ENCODE measurements at places on chromosomes 7 and 10.

GRCh38 chr10:17214971-17215781 lies 12.9 kb upstream of the VIM start:
- peak; percentile 99 for DNase-seq

- peak; percentile 71 for DNase-seq
These were observed 1.5 kb downstream of the MKX start for GRCh38 chr10:27743877-27744801.

- DNase-seq = no peak
These were observed 49.3 kb downstream of the CALML3 start for GRCh38 chr10:5573968-5574641.

GRCh38 chr7:10723832-10724231 lies 249.8 kb upstream of the PHF14 start:
- no peak for DNase-seq

- no peak for DNase-seq
These were observed 66.6 kb downstream of the COBL start for GRCh38 chr7:51249991-51250390.

DNA sequence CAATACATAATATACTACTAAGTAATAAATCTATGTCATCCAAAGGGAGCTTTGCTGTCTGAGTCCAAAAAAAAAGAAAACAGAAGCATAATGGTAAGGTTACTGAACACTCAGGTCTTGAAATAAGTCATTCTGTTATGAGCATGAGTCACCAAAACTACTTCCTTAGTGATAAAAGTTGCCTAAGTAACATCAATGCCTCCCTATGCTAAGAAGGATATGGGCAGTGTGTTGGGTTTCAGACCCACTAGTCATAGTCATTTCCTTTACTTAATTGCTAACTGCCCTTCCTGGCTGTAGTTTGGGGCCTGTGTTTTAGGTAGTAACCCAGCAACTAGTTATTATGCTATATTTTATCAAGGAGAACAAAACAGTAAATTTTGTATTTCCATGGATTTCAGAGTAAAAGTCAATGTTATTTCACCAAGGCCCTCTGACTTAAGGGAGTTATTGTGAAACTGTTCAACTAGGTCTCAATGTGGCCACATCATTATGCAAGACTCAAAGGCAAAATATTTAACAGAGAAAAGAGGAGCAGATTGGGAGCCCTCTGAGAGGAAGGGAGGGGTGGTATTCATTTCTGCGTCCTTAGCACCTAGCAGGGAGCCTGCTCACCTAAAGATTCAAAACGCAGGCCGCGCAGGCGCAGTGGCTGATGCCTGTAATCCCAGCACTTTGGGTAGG lies 11.7 kb upstream of the VIM start:
- DNase-seq = peak; percentile 99

DNA sequence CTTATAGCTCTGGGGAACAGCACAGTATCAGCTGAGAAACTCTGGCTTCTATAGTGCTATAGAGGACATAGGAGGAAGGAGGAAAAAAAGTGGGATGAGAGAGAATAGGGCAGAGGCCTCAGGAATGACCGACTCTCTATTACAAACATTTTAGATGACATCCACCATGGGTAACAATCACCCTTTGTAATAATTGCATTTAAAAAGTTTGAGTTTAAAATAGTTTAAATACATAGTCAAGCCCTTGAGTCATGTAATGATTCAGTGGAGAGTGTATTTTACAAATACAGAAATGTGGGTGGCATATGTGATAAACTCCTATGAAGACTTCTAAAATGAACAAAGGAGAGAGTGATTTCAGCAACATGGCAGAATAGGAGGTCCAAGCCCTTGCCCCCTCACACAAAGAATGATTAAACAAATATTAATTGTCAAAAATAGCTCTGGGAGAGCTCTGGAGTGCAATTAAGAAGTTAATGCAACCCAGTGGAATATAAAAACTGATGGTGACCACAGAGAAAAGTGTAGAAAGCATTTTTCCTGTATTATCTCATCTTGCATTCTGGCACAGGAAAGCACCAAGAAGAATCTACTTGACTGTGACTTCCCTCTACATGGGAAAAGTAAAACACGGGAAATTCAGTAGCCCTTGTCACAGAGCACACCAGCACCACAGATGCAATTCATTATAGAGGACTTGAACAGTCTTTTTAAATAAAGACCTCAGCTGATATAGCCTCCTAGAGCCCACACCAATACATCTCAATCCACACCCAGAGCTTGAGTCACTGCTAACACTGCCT lies 569.0 kb upstream of the SORCS1 start:
- peak; percentile 70 for DNase-seq

GRCh38 chr10:124653811-124654651 lies 90.1 kb downstream of the FAM53B start:
- DNase-seq = no peak

DNA sequence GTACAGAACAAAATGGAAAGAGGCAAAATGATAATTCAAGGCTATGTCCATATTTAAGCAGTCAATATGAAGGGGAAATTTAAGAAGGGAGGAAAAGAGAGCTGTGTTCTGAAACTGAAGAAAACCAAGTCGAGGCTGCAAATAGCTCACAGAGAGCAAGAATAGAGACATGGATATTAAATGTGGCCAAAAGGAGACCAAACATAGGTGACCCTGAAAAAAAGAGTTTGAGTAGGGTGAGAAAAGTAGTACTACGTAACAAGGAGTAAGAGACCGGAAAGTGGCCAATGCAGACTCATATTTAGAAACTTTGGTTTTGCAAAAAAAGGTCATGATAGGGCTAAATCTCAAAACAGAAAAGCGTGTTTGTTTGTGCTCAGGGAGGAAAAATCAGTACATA lies 84.6 kb downstream of the GNAT3 start:
- DNase-seq = no peak

DNA sequence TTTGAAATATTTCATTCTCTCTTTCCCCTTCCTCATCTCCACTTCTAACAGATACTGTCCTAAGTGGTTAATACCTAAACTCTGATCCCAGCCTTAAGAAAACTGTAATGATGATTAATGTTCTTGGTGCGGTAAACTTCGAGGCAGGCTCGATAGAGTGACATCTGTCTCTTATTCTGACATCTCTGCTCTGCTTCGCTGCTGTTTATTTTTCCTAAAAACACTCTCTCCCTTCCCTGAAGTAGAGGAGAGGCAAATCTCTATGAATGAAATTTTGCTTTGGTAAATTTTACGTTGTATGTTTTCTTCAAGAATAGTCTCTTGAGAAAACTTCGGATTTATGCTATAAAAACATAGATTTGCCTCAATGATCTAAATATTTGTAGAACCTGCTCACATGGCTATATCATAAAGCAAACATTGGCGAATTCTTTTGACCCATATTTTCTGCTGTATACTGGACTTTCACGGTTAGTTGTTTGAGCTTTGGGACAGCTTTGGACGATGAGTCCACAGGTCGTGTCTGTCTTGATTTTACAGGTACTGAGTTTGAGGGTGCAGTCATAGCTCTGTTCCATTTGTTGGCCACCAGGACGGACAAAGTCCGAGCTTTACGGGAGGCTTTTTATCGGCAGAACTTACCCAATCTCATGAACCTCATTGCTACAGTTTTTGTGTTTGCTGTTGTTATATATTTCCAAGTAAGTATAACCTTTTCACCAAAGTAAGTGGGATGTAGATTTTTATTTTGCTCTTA lies 27.1 kb downstream of the SEC61A2 start:
- no peak for DNase-seq
